DND-41 (cell line): ENCODE measurements at places on chromosomes 11 and 22.

DNA sequence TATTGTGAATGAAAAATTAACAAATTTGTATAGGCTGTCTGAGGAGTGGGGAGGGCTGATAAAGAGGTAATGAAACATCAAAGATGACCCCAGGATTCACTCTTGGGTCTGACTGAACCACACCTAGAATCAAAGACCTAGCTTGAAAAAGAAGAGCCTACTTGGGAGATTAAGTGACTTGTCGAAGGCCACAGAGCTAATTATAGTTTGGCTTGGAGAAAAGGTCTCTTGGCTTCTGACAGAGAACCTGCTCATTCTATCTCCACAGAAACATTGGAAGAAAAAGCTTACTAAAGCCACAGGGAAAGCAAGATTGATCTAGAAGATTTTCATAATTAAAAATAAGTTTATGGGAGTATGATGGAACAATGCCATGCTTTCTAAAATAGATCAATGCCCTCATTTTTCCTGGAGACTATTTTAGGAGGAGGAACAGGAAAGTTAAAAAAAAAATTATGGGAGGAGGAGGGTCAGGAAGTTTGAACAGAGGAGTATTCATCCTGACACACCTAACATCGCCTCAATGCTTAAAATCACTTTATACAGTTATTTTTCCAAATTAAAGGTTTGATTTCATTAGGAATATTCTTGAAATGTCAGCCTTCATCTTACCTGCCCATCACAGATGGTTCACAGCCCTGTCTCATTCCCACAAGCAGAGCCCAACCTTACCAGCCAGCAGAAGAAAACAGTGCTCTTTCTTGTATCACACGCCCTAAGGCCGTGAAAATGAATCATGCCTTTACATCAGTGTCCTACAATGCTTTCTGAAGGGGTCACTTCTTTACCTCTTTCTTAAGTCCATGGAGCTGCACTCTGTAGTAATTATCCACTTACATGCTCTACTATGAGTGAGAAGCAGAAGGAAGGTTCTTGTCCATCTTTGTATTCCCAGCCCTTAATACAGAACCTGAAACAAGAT, 231.1 kb upstream of the MPPED2 start:
- no peak for DNase-seq

GRCh38 chr11:68542617-68543016, 82.1 kb downstream of the PPP6R3 start:
- no peak for DNase-seq

DNA sequence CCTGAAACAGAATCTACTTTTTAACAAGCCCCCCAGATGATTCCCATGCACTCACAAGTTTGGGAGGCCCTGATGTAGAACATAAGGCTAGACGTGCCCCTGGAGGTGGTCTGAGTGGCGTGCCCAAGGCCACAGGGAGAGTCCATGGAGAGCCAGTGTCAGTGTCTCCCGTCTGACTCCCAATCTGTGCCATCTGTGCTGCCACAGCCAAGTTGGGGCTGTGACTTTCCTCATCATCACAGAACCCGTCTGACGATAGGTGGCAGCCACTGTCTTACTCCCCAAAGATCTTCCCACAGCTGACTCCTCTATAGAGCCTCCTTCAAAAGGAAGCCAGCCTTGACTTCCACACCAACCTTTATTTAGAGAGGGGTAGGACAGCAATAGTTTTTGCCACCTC, 470.5 kb downstream of the SOX6 start:
- no peak for DNase-seq

- DNase-seq = no peak
Measured at GRCh38 chr11:9783986-9784385, 120.1 kb downstream of the SWAP70 start.

- no peak for DNase-seq
Measured at GRCh38 chr11:125799808-125800207, 11.9 kb downstream of the PATE3 start.
